ENCODE measurements at places on chromosomes 16 and 17. TPM values are rescaled to one million over a fixed set of nuclear protein-coding genes. Genes with fewer than 3 reads are reported as not detected.
A peak's percentile ranks its signal among the peaks of the same experiment; 100 is the strongest.

The NPIPB5 gene
- total RNA-seq, result 41.9 TPM

The SOST gene
- total RNA-seq, result not detected

The PRSS8 gene
- total RNA-seq, result not detected

The TUBB3 gene
- 219 TPM for total RNA-seq

The NPIPB8 gene
- total RNA-seq, result not detected

The PRAC2 gene
- total RNA-seq, result 0.71 TPM

DNA sequence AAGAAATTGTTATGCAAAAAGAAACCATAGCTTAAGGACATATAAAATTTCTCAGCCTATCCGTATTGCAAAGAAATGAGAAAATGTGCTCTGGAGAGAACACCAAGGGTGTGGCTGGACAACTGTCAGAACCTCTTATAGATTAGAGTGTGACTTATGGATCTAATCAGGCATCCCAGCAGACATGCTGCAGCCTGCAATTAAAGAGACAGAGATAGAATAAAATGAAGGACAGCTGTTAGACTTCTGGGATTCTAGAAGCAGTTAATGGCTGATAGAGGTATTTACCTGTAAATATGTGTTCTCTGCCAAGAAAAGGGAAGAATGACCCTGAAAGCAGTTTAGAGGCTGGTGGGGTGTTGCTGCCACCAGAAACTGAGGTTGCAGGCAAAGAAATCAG lies 160.1 kb upstream of the KIF2B start:
- DNase-seq, result no peak

DNA sequence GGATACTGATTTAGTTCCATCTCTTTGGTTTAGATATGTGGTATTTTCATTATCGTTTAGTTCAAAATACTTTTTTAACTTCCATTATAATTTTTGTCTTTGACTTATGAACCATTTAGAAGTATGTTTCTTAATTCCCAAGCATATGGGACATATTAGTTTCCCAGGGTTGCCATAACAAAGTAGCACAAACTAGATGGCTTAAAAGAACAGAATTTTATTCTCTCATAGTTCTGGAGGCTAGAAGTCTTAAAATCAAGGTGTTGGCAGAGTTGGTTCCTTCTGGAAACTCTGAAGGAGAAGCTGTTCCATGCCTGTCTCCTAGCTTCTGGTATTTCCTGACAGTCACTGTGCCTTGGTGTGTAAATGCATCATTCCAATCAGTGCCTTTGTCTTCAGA lies 291.5 kb upstream of the AXIN2 start:
- no peak for DNase-seq

DNA sequence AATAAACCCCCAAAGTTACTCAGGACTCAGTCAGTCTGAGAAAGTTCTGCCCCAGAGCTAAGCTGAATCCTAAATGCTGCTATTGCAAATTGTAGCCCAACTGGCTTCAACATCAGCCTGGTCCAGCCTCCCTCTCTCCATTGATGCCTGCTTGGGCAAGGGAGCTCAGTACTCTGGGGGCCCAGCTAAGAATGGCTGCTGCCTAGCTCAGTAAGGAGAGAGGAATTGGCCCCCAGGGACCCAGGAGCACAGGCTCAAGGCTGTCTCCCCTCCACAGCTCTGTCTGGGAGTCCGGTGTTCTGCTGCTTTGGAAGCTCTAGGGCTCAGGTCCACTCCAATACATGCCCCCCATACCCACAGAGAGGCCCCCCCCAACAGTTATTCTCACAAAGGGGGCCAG lies 1.6 kb downstream of the UNC119 start:
- DNase-seq, result no peak

DNA sequence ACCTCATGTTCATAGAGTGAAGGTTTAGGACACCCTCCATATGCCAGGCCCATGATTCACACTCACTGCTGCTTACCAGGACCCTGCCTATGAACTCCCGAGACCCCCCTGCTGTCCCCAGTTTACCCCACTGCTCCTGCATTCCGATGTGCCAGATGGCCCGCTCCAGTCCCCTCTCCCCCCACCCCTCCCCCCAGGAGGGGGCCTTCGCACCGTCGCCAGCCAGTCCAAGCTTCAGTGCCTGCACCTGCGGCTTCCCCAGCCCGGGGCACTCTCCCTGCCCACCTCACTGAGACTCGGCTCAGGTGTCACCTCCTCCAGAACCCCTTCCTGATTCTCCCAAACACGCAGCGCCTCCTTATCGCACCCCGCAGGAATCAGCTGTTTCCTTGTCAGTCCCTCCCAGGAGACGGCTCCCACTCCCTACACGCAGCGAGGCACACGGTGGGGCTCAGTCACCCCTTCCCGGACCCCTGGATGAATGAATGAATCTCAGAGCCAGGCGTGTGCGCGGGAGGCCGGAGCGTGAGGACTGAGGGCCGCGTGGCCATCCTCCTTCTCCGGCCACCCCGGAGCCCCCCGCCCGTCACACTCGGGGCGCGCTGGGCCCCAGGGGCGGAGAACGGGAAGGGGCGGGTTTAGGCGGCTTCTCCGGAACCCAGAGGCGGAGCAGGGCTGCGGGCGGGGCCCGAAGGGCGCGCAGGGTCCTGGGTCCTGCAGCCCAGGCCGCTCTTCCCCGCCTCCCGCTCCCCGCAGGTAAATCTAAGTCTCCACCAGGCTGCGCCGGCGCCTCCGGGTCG lies 1.6 kb downstream of the MYO1C start:
- DNase-seq, result no peak

- DNase-seq, result no peak
These were observed 42.5 kb downstream of the KSR1 start for GRCh38 chr17:27498615-27499309.

GRCh38 chr16:65888201-65888600 lies 478.3 kb upstream of the CDH5 start:
- no peak for DNase-seq

- peak; percentile 33 for DNase-seq
These were observed 230.7 kb downstream of the IRX3 start for GRCh38 chr16:54055864-54056263.

DNA sequence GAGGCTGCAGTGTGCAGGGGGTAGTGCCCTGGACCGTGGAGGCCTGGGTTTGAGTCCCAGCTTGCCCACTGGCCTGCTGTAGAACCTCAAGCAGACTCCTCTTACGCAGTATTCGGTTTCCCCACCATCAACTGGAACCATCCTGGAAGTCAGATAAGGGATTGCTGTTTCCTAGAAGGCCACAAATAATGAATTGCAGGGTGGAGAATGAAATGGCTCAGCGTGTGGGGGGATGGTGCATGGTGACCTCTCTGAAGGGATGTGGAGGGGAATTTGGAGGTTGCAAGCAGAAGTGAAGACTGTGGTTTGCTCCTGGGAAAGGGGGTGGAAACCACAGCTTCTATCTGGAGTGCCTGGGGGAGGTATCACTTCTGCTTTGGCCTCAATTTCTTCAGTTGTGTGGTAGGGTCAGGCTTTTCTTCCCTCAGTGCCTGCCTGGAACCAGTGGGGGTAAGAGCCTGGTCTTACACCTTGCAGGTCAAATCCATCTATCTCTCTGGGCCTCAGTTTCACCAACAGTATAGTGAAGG lies 1.7 kb downstream of the ADGRG5 start:
- DNase-seq, result no peak

GRCh38 chr17:44797802-44798201 lies 32.3 kb downstream of the GJC1 start:
- no peak for DNase-seq

DNA sequence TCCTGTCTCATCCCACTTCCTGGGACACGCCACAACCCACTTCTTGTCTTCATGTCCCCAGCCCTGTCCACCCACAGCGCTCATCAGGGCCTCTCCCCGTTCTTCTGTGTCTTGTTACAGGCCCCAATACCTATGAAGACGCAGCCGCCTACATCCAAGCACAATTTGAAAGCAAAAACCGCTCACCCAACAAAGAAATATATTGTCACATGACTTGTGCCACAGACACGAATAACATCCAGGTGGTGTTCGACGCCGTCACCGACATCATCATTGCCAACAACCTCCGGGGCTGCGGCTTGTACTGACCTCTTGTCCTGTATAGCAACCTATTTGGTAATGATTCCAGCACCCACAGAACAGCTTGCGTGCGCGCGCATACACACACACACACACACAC lies 70.6 kb downstream of the AMFR start:
- no peak for DNase-seq

DNA sequence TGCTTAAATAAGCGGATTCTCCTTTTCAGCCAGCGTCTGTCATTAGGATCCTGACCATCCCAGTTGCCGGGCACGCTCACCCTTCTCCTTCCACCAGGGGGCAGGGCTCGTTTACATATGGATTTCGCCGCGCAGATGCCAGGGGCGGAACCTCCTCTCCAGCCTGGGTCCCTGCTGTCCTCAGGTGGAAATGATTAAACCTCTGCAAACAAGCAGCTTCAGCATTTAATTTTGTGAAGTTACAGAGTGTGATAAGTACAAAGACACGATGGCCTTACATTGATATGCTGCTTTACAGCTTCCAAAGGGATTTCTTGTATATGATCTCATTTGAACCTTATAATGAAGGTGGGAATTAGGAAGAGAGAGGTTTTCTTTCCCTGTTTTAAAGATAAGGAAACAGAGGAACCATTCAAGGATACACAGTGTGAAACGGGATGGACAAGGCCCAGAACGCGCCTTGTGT lies 3.9 kb upstream of the KRT28 start:
- peak; percentile 74 for DNase-seq

GRCh38 chr17:69497161-69497560 lies 82.7 kb downstream of the MAP2K6 start:
- DNase-seq, result no peak

GRCh38 chr16:71600822-71601221 lies 23.9 kb upstream of the TAT start:
- DNase-seq, result no peak

DNA sequence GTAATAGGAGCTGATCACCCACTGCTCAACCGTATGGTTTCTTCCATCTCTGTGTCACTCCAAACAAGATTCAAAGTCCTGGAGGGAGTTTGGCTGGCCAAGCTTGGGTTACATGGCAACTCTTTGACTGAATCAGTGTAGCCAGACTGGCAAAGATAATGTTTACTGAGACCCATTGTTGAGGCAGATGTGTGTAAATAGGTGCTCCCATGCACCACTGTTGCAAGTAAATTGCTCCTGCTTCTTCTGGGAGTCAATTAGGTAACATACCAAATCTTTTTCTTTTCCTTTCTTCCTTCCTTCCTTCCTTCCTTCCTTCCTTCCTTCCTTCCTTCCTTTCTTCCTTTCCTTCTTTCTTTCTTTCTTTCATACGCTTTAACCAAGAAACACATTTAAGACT lies 86.3 kb upstream of the DHX40 start:
- no peak for DNase-seq

DNA sequence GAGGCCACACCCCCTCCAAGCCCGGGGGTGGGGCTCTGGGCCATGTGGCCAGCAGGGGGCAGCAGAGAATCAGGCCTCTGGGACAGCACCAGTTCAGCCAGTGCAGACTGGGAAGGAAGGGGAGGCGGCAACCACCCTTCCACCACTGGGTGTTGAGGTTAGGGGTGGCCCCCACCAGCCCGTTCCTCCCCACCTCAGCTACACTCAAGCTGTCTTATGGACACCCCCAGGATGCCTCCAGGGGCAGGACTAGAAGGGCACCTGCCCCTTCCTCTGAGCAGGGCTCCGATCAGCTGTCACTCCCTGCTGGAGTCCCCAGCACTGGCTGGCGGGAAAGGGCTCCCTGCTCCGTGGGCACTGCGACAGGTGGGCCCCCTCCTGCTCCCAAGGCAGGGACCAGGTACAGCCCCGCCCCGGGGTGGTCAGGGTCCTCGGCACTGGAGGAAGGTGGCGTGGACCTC lies 21.8 kb downstream of the KATNB1 start:
- peak; percentile 73 for DNase-seq

DNA sequence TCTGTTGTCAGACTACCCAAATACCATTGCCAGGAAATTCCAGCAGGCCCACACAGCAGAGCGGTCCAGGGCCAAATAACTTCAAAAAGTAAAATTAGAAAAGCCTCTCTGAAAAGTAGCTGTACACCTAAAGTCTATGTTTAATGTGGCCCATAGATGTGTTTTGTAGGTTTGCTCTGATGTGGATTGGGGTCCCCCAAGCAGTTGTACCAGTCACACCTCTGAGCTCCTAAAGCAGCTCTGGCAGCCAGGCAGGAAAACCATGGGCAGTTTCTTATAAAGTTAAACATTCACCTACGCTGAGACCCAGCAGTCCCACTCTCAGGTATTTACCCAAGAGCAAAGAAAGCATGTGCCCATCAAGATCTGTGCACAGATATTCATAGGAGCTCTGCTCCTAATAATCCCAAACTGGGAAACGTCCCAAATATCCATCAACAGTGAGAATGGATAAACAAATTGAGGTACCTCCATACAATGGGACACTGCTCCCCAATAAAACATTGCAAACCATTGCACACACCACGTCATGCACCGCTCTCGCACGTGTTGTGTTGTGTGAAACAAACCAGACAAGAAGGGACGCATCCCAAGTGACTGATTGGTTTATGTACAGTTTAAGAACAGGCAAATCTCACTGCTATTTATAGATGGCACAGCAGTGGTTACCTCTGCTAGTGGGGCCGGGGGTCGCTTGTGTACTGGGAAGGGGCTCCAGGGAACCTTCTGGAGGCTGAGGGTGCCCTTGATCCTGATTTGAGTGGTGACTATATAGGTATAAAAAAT lies 15.8 kb upstream of the PRM1 start:
- DNase-seq, result no peak

GRCh38 chr16:89442588-89442987 lies 47.8 kb downstream of the ANKRD11 start:
- DNase-seq, result no peak

DNA sequence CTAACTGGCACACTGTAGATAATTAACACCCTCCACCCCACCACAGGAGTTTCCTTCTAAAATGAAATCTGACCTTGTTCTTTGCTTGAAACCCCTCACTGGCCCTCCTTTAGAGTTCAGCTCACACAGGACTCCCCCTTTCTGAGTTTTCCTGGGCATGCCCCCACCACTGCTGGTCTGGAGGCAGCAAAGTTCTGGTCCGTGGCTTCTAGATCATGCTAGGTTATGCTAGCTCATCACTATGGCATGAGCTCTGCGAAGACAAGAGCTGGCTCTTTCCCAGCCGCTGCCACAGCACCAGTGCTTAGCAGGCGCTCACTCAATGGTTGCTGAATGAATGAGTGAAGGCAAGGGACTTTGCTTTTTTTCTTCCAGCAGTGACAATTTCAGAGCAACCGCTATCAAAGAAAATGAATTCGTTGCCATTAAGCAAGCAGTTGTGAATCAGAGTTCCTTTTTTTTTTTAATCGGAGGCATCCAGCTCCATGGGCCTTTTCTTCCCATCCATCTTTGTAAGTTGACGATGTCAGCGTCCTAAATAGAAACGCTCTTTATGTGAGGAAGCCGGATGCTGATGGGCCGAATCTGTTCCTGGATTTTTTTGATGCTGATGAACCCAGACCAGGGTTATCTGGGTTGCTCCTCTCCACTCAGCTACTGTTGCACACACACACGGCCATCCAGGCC lies 80.8 kb upstream of the NOL11 start:
- no peak for DNase-seq

- DNase-seq, result no peak
These were observed 1.8 kb downstream of the SOCS1 start for GRCh38 chr16:11253995-11254912.

DNA sequence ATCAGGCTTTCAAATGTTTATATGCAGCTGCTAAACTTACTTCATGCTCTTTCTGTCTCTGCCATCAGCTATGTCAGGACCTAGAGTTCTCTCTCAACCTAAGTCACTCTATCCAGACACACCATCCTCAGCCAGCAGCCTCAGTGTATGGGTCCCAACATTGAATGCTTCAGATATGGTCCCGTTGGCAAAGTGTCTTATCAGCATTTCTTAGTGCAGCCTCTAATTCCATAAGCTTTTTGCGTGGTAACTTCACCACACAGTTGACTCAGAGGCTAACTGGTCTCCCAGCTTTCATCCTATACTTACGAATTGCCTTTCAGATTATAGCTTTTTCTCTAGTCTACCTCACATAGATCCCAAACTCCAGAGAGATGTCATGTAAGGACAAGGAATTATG lies 402.9 kb upstream of the EEF2KMT start:
- DNase-seq, result no peak

All from SK-MEL-5 (cell line).